Activated CD8-positive, alpha-beta T cell treated with anti-CD3 and anti-CD28 coated beads, Interleukin-2, amount 10 ng/mL, durations not matched to agents 7 days and 5 days (primary cell): ENCODE measurements at places on chromosomes 1 and 21. TPM values are rescaled to one million over a fixed set of nuclear protein-coding genes. Genes with fewer than 3 reads are reported as not detected.

EFNA4 gene
- total RNA-seq, result 7.8 TPM

- DNase-seq, result no peak
These were observed 37.0 kb downstream of the NAV1 start for GRCh38 chr1:201575912-201576311.

ILF2 gene
- 211 TPM for total RNA-seq

MAEL gene
- total RNA-seq, result not detected

PEX19 gene
- total RNA-seq, result 42.3 TPM

HIVEP3 gene
- 10.8 TPM for total RNA-seq

DNA sequence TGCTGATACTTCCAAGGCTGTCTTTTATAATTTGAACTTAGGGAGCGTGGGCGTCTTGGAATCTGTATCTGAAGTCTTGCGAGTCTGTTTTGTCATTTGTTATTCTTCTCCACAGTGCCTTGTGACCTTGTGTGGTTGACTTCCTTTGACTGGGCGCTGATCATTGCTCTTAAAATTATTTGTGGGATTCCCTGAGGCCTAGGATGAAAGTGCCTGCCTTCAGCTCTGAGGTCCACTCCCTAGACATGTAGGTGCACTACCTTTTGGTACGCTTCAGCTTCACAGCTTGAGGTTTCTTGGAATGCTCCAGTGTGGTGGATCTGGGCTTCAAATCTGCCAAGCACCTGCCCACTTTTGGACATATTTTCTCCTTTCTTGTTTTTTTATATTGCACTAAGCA is 50.2 kb upstream of the IGSF5 start:
- no peak for DNase-seq

DNA sequence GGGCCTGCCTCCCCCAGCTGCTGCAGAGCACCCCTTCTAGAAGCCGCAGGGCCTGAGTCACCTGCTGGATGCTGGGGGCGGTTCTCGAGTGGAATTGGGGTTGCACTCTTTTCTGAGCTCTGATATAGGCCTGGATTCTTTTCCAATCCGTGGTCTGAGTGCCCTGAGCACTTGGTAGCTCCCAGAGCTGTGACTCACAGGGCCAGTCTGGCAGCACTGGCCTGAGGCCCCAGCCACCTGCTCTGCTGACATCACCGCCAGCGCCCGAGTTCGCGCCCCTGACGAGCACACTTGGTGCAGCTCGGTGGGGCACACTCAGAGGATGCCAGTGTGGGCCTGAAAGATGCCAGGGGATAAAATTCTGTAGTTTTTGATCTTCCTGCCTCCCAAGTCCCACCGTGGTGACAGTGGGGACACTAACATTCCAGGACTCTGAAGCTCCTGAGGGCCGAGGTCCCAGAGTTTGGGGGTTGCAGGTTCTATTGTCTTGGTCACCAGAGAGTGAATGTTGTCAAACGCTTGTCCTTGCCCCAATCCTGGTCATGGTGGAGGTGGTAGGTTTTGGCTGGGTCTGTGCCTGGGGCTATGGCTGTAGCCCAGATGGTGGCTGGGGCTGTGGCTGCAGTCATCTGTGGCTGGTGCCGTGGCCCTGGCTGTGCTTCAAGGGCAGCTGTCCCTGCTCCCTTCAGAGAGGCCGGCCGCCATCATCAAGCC is 74.6 kb downstream of the OBSCN start:
- no peak for DNase-seq

DCAF6 gene
- 25.1 TPM for total RNA-seq

C1orf226 gene
- total RNA-seq, result not detected

DNA sequence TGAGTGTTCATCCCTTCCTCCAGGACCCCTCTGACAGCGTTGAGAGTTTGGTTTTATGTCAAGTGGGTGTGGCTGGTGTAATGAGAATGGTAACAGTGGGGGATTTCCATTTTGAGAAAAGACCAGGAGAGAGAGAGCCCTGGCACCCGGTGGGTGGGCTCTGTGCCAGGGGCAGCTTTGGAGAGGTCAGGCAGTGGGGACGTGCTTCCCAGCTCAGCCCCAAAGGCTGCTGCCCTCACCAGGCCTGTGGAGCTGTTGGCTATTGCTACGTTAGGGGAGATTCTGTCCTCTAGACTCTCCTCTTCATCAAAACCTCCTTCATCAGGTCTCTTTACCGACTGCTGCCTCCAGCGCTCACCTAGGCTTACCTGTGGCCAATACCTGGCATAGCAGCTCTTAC is 176.3 kb downstream of the PTPRU start:
- DNase-seq, result no peak

DNA sequence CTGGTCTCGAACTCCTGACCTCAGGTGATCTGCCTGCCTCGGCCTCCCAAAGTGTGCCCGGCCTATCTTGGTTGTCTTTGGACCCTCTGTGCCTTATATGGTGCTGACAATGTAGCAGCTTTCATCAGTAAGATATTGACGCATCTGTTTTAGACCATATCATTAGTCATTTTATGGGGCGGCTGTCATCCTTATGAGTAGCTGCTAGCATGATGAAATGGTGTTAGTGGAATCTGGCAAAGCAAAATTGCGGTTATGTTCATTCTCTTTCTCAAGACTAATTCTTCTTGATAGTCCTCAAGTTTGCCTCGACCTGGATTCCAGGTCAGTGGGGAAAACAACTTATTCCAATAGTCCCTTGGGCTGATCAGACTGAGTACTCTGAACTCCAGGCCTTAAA is 199.9 kb downstream of the PRDM2 start:
- no peak for DNase-seq

GFI1 gene
- 47.6 TPM for total RNA-seq

OR2L3 gene
- not detected for total RNA-seq

DNA sequence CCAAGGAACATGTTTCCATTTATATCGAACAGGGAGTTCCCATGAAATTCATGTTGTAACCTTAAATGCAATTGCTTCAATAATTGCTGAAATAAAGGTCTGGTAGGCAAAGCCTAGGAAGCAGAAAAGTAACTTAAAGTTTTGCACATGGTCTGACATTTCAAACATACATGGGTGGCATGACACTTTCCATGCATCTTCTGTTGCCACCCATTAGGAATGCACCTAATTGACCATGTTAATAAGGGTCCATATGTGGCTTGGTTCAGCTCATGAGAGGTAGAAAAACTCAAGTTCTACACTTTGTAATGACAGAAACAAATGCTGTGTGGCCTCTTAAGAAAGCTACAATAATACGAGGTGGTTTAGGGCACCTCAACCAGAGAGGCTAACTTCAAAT is 72.0 kb upstream of the GORAB start:
- no peak for DNase-seq

GRCh38 chr1:95435611-95436010 is 201.6 kb downstream of the RWDD3 start:
- no peak for DNase-seq

GRCh38 chr21:42790520-42791065 is 88.7 kb downstream of the WDR4 start:
- DNase-seq, result no peak

DNM3 gene
- 1.5 TPM for total RNA-seq

RGS4 gene
- total RNA-seq, result not detected

ANGPTL1 gene
- not detected for total RNA-seq

PANK4 gene
- total RNA-seq, result 55.9 TPM

- DNase-seq, result peak; percentile 42
These were observed 9.8 kb downstream of the THAP3 start for GRCh38 chr1:6634371-6635052.

PRAMEF33 gene
- not detected for total RNA-seq
